GM19239 (cell line): ENCODE measurements at places on chromosomes 7 and 10.
A peak's percentile ranks its signal among the peaks of the same experiment; 100 is the strongest.

DNA sequence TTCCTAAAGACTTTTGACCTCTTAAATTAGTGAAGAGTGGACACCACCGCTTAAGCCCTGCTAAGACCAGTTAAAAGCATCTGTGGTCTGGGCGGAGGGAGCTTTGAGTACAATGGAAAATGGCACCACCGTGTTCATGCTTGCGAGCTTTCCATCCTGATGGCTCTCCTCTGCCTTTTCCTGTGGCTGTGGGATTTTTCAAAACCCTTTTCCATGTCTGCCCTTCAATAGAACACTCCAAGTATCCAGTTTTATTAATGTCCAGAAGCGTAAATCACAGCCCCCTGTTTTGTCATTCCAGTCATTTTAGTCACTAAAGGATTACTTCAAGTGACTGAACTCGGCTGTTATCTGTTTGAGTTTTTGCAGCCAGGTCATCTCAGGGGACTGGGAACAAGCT, 181.8 kb downstream of the MGMT start:
- DNase-seq = no peak

DNA sequence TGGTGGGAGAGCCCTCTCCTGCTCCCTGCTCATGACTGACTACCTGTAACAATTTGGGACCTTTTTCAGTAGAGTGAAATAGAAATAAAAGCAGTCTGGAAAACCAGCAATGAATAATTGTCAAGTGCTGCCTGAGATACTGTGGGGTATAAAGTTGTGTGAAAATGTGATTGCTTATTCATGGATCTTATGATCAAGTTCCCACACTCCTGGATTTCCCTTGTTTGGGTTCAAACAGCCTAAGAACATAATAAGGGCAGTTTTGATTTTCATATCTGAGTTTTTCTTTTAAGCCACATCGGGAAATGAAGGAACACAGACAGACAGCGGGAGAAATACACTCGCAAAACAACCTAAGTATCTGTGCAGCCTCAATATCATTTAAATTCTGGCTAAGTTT, 52.9 kb downstream of the CALD1 start:
- DNase-seq = no peak

DNA sequence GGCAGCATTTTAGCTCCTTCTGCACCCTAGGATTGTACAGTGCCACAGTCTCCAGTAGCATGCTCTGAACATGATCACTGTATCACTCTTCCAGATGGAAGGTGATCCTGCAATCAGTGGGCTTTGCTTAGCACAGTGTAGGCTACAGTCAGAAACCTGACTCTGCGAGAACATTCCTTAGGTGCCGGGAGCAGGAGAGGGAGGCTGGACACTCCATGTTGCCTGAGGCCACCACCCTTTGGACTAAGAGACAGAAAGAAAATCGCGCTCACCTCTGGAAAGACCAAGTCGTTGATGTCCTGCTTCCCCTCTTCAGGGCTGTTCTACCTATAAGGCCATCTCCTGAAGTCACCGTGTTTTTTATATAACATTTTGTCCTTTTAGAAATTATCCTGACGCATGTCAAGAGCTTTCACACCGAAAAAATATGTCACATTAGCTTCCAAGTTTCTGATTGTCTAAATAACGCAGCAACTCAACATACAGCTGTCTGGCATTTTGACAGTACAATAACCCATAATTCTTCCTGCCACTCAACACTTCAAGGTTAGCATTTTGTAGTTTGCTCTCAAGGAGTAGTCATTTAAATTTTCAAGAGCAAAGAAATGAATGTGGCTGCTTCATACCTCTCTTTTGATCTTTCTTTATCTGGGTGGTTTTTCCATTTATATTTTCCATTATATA, 563.1 kb downstream of the LRMDA start:
- no peak for DNase-seq

GRCh38 chr10:35409094-35409582, 72.8 kb downstream of the CCNY start:
- peak; percentile 19 for DNase-seq

GRCh38 chr7:151440799-151441445, 981 bp upstream of the CRYGN start:
- DNase-seq = no peak

- no peak for DNase-seq
These were observed 64.8 kb upstream of the CAPZA2 start for GRCh38 chr7:116797612-116798011.

- DNase-seq = no peak
These were observed 8.9 kb downstream of the DLX6 start for GRCh38 chr7:97014145-97014750.

GRCh38 chr7:81871606-81872265, 101.9 kb upstream of the HGF start:
- DNase-seq = no peak

- no peak for DNase-seq
These were observed 1021.3 kb upstream of the C7orf33 start for GRCh38 chr7:147569116-147569913.

- DNase-seq = no peak
These were observed 32.1 kb downstream of the PRKG1 start for GRCh38 chr10:51106311-51106945.

GRCh38 chr10:124221356-124222317, 128.2 kb upstream of the CHST15 start:
- peak; percentile 52 for DNase-seq

- DNase-seq = no peak
These were observed 645.7 kb downstream of the ANKRD7 start for GRCh38 chr7:118870187-118870586.

- DNase-seq = no peak
These were observed 283.4 kb upstream of the AOAH start for GRCh38 chr7:37007691-37008090.

DNA sequence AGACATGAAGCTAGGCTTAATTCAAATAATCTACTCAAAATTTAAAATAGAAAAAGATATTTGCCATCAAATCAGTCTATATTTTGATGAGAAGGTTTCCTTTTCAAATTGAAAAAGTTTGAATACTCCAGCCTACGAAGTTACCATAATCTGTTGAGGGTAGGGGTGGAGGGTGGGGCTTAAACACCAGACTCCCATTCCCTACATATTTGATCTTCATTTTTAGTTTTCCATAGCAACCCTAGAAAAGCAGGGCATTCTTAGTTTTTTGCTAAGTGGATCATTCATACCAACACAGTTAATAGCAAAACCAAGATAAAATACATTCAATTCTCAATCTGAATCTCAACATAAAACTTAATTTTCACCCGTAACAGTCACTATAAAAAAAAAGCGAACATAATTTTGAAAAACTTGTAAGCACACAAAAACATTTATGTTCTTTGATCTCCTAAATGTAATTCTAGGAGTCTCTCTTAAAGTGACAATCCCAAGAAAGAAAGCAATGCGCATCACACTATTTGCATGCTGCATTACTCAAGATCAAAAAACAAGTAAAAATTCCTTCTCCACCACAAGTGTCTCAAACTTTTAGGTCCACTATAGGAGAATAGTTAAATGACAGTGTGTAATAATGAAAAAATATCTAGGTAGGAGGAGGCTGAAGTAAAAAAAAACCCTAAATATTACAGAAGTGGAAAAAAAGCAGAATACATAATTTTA, 30.8 kb downstream of the TMEM209 start:
- DNase-seq = no peak

DNA sequence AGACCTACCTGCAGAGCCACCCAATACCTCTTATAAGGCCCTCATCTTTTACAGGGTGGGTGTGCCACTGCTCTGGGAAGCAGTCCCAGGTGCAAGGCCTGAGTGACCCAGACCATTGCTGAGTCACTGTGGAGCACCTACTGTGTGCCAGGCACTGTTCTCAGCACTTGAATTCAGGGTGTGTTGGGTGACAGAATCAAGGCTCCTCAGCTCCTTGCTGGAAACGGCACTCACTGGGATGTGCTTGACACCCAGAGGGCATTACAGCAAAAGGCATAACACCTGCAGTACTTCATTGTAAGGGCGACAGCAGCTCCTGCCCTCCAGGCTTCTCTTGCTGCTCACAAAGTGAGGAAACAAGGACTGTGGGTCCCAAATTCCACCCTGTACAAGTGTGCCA, 7.1 kb downstream of the CAMK2B start:
- no peak for DNase-seq

DNA sequence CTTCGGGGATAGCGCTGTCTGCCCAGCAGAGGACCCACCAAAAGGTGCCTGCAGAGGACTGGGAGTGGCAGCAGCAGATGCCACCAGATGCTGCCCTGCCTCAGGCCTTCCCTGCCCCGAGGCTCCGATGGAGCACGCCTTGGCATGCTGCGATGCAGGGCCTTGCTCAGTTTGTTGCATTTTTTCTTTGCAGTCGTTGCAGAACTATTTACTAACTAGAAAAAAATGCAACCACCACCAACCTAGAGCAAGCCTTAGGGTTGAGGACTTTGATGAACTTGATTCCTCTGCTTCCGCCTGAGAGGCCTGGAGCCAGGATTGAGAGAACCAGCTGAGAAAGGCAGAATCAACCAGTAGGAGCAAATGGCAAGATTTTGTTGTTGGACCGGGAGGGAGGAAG, 585.6 kb upstream of the MKI67 start:
- no peak for DNase-seq

DNA sequence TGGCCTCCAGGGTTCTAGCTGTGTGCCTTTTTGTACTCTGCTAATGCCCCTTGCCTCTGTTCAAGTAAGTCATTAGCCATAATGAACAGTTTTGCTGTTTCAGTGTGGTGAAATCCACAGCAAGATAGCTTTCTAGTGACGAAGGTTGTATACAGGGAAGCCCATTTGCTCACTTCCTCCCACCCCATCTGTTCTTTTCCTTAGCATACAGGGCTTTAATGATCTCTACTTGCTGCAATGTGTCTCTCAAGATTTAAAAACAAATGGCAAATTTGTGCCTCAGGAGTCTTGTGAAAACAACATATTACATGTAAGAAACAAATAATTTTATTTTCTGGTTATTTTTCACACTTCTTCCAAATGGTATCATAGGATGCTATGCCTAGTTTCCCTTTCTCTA, 243.2 kb downstream of the CDK14 start:
- DNase-seq = no peak

DNA sequence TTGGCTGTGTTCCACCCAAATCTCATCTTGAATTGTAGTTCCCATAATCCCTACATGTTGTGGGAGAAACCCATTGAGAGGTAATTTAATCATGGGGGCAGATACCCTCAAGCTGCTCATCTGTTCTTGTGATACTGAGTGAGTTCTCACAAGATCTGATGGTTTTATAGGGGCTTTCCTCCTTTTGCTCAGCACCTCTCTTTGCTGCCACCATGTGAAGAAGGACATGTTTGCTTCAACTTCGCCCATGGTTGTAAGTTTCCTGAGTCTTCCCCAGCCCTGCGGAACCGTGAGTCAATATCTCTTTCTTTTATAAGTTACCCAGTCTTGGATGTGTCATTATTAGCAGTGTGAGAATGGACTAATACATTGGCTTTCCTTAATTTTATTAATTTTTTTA, 527.8 kb downstream of the MDFIC start:
- DNase-seq = no peak

- no peak for DNase-seq
These were observed 987 bp upstream of the EXOC6 start for GRCh38 chr10:92847202-92847864.

DNA sequence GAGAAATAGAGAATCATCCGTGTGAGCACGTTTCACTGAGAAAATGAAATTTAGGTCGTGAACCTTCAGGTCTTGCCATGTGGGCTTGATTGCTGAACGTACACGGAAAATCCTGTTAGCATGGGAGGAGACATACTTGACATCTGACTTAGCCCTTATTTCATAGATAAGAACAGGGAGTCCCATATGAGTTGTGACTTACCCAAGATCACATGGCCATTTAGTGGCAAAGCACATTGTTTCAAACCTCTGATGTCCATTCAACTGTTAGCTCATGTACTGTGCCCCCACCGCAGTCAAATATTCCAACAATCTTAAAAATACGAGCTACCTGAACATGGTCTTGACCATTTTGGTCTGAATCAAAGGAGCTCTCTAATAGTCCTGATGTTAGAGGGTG, 411.2 kb upstream of the FZD8 start:
- DNase-seq = no peak

DNA sequence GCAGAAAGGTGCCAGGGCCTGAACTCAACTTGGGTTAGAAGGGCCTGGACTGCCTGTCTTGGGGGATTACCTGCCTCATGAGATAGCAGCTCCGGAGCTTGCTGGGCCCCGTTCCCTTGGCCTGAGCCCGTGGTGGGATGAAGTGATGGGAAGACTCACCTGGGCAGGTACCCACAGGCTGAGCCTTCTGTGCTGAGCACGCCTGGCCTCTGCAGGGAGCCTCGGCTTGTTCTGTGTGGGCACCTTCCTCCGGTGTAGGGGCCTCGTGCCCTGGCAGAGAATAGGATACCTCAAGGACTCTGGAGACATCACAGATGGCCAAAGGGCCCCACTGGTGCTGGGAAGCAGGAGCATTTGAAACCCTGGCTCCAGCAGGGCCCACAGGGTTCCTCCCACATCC, 4.5 kb downstream of the ZNF467 start:
- DNase-seq = no peak

DNA sequence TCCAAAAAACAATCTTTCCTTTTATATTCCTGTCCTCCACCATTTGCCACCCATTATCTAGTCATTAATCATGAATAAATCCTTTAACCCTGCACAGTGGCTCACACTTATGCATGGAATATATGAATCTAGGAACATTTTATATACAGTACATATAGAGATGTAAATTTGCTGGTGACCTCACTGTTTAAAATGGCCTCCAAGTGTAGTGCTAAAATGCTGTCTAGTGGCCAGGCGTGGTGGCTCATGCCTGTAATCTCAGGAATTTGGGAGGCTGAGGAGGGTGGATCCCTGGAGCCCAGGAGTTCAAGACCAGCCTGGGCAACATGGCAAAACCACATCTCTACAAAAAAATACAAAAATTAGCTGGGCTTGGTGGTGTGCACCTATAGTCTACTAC, 9.6 kb downstream of the NANOS1 start:
- DNase-seq = no peak

- DNase-seq = no peak
These were observed 80.4 kb downstream of the CNNM2 start for GRCh38 chr10:102998399-102998907.

DNA sequence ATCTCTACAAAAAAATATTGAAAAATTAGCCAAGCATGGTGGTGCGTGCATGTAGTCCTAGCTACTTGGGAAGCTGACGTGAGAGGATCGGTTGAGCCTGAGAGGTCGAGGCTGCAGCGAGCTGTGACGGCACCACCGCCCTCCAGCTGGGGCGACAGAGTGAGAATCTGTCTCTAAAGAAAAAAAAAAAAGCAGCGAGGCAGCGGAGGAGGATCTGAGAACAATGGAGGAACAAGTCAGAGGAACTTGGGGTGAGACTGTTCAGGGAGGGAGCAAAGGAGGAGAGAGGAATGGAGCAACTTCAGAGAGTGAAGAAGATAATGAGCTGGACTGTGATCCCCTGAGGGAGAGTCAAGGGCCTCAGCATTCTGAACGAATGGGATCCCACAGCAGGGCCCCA, 85.4 kb downstream of the MKX start:
- DNase-seq = no peak
